Esophagus mucosa (tissue), 1 donor: ENCODE measurements at places on chromosomes 6 and 20. TPM values are rescaled to one million over a fixed set of nuclear protein-coding genes. Genes with fewer than 3 reads are reported as not detected.

Gene ASIP
- not detected for total RNA-seq

Gene AFDN
- total RNA-seq = 134 TPM

Gene ATG5
- 19.9 TPM for total RNA-seq

Gene RGS17
- total RNA-seq = 1.6 TPM

Gene LSM14B
- 28.7 TPM for total RNA-seq

Gene CLDN20
- total RNA-seq = not detected

Gene LY6G6D
- total RNA-seq = not detected

Gene OR2H1
- total RNA-seq = not detected

- ATAC-seq = peak; percentile 14
These were observed 8.8 kb downstream of the ZBTB46 start for GRCh38 chr20:63822276-63822696.

DNA sequence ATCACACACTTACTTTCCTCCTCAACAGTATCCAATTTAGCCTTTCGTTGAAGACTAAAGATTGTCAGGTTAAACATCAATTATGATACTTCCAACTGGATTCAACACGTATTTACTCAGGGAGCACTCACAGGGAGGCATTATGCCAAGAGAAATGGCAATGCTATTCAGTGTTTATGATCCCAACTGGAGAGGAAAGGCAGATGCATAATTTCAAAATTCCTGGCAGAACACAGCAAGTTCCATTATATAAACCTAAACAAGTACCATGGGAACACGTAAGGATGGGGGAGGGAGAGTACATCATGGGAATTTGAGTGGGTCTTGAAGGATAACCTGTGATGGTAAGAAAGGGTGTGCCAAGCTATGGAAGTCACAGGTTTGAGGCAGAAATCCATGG, 112.7 kb downstream of the ISM1 start:
- ATAC-seq = no peak

DNA sequence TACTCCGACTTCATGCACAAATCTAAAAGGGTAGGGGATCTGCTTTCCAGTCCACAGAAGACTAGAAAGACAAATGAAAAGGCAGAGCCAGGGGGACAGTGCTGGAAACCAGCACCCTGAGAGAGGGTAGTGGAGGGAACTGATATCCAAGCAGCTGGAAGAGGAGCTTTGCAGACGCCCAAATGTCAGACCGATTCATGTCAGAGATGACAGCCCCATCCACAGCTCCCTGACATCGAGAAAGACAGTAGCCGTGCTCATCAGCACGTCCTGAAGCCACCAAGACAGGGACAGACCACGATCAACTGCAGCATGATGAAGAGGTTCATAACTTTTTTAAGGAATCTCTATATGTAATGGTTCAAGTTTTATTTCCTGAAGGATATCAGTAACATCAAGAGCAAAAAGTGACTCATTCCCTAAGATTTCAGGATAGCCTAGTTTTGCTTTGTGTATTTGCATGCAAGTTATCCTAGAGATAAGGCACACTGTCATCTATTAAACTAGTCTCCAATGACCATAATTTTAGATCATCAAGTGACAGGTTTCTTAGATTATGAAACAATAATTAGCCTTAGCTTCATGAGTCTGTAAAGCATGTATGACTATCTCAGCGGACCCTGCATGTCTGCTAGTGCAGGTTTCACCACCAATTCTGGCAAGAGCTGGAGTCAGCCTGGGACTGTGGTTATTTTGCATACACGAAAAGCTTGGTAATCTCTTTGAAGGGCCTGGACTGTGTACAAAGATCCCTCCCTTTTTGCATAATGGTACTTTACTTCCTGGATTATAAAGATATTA, 43.0 kb downstream of the PRDM1 start:
- ATAC-seq = peak; percentile 84

DNA sequence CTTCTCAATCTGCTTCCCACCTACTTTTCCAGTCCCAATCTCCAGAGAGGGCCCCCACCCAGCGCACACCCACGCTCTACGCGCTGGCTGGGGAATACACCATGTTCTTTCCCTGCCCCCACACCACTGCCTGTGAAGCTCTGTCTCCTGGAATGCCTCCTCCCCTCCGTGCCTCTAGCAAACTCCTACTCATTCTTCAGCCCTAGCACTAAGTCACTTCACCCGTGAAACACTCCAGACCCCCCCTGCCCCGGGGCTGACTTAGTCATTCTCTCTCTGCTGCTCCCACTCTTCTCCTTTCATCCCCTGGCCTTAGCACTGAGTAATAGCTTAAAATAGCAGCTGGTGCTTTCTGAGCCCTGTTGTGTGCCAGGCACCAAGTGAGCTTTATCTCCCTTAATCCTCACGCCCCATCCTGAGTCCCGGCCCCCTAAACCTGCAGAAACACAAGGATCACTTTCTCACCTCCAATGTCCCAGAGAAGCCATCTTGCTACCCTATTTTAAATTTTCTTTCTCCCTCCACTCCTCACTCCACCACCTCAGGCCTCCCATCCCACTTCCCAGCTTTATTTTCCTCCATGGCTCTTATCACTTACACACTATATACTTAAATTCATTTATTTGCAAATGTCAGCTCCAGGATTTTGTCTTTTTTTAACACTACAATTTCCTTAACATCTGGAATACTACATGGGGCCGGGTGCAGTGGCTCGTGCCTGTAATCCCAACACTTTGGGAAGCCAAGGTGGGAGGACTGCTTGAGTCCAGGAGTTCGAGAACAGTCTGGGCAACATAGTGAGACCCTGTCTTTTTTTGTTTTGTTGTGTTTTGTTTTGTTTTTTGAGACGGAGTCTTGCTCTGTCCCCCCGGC, 6.3 kb upstream of the PARD6B start:
- ATAC-seq = peak; percentile 84

- ATAC-seq = no peak
These were observed 175.1 kb downstream of the PLCB4 start for GRCh38 chr20:9243986-9244385.

DNA sequence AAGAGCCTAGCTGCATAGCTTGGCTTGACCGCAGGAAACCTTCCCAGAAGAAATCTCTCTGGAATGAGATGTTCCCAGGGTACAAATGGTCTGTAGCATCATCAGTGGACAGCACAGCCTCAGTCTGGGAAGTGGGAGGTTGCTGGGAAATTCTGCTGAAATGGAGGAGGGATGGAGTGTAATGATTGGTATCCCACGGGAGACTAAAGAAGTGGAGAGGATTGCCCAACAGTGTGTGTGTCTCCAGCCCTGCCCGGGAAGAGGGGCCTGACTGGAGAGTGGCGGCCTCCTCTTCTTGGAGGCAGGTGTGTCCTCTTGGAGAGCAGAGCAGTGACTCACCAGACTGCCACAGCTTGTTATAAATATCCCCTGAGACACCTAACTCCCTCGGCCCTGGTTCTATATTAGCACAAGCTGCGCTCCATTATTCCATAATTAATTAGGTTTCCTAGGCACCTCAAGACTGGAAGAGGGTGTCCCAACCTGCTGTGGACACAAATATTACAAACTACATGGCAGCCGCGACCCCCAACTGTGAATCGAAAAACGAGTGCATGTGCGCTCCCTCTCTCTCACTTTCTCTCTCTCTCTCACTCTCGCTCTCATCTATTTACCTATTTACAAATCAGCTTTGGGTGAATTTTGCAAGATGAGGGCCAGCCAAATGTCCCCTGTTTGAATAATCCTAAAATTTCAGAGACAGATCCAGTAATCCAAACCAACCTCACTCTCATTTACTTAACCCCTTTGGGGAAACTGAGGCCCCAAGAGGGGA, 68.8 kb downstream of the FGD2 start:
- ATAC-seq = peak; percentile 66

DNA sequence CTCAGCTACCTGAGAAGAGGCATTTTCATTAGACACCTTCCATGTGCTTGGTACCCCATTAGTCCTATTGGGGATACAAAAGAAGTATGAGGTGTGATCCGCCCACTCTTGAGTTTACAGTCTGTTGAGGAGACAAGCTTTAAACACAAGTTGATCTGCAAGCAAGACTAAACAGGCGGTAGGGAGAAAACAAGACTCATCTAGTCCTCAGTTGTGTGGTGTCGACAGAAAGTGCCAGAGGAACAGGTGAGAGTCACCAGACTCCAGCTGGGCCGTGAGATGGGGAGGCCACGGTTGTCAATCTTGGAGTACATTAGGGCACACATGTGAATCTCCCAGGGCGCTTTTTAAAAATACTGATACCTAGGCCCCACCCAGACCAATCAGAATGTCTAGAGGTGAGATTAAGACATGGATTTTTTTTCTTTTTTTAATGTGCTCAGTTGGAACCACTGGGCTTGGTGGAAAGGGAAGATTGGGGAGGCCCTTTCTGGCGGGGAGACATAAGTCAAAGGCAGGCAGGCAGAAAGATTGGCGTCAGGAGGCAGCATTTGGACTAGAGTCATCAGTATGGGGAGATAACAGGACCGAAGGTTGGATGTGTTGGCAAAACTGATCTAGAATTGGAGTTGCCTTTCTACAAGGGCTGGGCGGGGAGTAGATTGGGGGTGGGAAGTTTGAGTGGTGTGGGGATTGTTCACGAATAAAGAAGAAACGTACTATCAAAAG, 10.4 kb downstream of the E2F3 start:
- peak; percentile 62 for ATAC-seq

DNA sequence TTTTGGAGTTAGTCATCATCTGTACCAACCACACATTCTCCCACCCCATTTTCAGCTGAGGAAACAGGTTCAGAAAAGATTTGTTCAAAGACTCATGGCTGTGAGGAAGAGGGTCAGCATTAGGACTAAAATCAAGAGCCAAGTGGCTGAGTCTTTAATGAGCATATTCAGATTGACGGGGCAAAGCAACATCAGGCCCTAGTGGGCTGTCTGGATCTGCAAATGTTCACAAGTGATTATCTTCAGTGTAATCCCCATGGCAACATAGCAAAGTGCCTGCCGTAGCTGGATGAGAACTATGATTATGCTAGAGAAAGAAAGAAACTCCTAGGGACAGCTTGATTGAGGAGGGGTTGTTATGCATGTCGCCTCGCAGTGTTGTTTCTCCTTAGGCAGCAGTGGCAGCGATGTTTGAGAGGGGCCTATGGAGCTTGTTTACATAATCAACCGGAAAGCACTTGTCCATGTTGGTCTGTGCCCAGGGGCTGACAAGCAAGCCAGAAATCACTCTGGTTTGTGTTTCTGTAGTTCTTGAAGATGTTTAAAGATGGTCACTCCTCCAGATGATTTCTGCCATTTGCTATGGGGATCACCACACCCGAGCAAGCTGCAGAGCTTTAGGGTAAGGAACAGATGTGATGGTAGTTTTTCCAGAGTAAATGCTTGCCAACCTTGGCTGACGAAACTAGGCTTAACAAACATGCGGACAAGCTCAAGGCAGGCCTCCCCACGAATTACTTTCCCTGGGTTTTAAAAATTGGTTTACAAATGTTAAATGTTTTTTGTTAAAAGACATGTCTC, 124.3 kb upstream of the MLIP start:
- ATAC-seq = no peak

DNA sequence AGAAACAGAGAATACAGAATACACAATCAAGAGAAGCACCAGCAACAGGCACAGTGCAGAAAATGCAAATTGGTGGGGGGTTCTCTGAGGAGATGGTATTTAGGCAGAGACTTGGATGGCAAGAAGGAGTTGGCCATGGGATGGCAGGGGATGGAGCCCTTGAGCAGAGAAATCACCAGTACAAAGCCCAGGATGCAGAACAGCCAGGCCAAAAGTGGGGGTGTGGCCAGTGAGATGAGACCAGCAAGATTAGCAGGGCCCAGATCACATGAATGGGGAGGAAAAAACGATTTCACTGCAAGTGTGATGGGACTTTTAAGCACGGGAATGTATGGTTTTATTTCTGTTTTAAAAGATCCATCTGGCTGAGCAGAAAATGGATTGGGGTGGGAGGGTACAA, 63.4 kb downstream of the TRAM2 start:
- no peak for ATAC-seq

GRCh38 chr6:100461278-100461916, 3.3 kb downstream of the SIM1 start:
- ATAC-seq = no peak

- ATAC-seq = no peak
These were observed 6.6 kb downstream of the HLA-F start for GRCh38 chr6:29729774-29730328.

- no peak for ATAC-seq
These were observed 108.7 kb upstream of the LRFN2 start for GRCh38 chr6:40695750-40696415.

DNA sequence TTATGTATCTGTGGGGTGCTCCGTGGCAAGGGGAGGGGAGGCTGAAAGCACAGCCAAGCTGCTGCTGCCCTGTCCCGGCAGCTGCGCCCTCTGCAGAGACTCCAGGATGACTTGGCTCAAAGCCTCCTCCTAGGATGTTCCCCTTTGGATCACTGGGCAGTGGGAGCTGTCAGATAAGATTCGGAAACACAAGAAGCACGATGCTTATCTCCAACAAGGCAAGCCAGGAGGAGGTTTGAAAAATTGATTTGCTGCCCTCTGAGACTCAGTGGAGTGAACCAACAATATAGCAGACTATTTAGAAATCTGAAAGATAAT, 776.4 kb downstream of the C6orf118 start:
- ATAC-seq = no peak

DNA sequence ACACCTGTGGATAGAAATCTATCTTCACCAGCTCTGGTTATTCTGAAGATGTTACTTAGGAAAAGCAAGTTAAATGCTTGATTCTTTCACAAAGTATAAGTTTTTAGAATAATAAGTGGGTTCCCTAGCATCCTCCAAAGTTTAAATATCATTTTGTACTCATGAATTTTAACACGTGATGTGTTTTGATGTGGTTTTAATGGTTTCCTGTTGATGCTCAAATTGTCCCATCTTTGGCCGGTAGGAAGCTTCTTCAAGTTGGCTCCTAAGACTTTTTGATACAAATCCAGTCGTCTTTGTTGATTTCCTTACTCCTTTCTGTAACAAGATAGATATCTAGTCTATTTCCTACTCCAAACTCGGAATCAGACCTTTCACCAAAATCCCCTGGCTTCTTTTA, 94.5 kb upstream of the STXBP5 start:
- ATAC-seq = no peak

DNA sequence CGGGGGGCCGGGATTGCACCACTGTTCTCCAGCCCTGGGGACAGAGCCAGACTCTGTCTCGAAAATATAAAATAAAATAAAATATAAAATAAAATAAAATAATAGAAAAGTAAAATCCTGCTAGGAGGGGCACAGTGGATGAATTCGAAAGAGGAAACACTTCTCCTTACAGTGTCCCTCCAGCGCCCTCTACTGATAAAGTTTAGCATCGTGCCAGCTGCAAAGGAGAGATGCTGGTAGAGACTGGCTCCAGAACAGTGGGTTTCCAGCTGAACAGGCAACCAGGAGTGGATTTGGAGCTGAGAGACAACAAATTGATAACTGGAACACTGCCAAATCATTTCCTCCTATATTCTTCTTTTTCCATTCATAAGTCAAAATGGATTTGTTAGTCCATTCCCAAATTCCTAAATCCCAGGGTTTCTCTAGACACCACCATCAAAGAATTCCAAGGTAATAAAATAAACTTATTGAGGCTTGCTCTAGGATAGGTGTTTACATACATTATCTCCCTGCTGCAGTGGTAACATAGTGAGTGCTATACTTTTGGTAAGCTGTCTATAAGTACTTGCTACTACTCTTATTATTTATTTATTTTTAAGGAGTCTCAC, 31.7 kb upstream of the TBPL1 start:
- ATAC-seq = peak; percentile 74

GRCh38 chr20:4063631-4064030, 48.3 kb upstream of the RNF24 start:
- ATAC-seq = no peak

GRCh38 chr6:53506872-53507271, 38.0 kb downstream of the GCLC start:
- no peak for ATAC-seq

GRCh38 chr20:19482726-19483125, 270.3 kb downstream of the SLC24A3 start:
- no peak for ATAC-seq

- no peak for ATAC-seq
These were observed 17.8 kb downstream of the GRM4 start for GRCh38 chr6:34128045-34128444.
